ENCODE measurements at places on chromosomes 5 and 9.
A peak's percentile ranks its signal among the peaks of the same experiment; 100 is the strongest.

DNA sequence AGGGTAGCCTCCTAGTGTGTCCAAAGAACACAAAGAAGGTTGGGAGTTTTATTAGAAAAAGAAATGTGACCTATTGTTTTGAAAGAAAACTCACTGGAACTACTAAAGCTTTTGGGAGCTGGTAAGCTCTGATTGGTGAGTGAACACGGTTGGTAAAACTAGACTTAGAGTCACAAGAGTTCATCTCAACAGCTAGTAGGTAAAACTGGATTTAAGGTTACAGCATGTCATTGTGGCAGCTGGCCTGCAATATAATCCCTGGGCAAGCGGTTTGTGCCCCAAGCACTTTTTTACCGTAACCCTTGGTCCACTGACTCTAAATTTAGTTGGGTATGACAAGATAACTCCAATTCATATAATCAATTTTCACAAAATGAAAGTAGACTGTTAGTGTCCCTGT lies 47.4 kb downstream of the UBAP2 start:
- DNase-seq, result no peak

DNA sequence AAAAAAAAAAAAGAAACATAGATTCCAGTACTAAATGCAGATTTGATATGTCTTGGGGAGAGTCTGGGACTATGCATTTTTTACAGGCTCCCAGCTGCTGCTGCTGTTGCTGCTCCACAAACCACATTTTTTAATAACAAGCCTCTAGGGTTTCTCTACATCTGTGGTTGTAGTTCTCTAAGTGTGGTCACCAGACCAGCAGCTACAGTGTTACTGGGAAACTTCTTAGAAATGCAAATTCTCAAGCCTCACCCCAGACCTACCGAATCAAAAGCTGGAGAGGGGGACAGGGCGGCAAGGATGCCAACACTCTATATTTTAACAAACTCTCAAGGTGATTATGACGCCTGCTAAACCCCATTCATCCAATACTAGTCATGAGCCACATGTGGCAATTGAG lies 293.4 kb upstream of the PTGER4 start:
- DNase-seq, result no peak

DNA sequence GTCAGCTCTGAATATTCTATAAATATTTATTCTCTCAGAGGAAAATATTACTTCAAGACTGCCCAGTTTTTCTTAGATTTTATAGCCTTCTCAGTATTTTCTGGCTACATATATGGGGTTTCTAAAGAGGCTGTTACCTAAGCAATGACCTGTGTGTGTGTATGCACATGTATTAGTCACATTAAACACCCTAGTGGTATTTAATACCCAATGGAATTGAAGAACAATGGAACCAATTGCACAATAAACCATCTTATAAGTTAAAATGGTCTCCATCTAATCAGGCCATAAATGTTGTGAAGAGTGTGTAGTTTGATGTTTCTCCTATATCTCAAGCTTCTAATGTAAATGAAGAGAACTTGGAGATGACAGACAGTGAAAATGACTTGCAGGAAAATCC lies 450.0 kb downstream of the SPATA31D1 start:
- no peak for DNase-seq

DNA sequence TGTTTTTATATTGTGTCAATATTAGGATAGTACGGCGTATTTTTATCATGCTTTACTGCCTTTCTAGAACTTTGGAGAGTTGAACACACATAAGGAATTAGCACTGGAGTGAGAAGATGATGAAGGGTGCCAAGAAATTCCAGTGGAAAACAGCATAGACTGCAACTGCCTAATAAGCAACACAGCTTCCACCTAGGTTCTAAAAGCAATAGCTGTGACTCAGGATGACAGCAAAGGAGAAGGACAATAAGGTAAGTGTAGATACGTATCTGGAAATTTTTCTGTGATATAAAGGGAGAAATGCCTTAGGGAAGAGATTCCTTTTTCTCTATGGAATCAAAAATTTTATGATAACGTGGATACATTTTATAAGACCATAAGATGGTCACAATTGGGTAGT lies 7.4 kb downstream of the PTPRD start:
- no peak for DNase-seq

- no peak for DNase-seq
These were observed 7.4 kb downstream of the KLF9 start for GRCh38 chr9:70407081-70407503.

DNA sequence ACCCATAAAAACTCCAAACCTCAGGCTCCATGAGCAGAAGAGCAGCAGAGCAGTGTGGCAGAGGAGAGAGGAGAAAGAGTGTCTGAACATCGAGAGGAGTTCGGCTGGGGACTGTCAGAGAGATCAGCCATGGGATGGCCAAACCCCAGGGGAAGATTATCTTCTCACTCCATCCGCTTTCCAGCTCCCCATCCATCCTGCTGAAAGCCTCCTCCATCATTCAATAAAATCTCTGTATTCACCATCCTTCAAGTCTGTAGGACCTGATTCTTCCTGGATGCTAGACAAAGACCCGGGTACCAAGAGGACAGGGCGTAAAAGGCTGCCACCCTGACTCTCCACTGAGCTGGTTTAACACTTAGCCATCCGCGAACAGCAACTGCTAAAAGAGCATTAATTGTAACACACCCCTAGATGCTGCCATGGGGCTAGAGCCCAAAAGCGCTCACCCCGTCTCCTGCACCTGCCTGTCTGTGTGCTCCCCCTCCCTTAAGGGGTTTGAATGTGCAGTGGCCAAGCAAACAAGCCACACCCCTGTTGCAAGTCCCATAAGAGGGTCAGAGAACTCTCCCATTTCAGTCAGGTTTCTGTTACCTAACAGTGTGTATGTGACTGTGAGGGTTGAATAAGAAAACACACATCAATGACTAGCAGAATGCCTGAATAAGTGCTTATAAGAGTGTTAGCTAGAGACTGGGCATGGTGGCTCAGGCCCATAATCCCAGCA lies 13.9 kb upstream of the SELENOP start:
- no peak for DNase-seq

DNA sequence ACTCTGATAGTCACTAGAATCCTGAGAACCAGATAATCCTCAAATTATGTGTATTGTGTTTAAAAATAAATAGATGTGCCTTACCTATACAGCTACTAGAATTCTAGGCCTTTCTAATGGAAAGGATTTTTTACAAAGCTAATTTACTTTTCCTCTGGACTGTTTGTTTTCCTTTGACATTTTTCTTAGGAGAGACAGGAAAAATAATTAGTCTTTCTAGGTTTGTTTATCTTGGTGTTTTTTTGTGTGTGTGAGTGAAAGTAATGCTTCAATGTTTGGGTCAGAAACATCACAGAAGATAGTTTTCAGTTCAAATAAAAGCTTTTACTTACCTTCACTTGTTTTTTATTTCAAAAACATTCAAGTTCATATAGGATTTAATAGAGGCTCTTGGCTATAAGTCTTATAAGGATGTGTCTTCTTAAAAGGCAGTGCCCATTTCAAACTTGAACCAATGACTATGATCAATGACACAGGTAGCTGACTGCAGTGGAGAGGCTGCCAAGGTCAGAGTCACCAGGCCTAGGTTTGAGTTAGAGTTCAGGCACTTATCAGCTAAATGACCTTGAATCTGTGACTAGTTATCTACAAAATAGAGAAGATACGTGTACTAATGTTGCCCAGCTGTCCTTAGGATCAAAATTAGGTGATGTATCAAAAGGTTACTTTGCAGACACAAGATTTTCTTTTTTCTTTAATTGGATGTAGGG lies 92.8 kb downstream of the SNCAIP start:
- DNase-seq, result no peak

DNA sequence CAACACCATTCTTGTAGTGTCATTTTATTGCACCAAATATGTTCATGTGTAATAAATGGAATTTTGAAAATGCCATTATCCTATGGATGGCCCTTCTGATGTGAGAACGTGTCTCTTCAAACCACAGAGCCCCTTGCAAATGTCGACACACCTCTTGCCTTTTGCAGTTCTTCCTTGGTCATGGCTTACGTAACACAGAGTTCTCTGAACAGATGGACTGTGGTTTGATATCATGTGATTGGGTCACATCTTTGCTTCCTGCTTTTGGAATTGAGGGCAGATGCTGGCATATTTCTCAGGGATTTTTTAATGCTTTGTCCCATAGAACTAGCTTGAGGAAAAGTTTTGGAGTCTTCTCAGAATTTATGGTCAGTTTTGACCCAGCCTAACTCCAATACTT lies 4.6 kb downstream of the TGFBR1 start:
- peak; percentile 40 for DNase-seq
